ENCODE measurements at places on chromosomes 16 and 17. TPM values are rescaled to one million over a fixed set of nuclear protein-coding genes. Genes with fewer than 3 reads are reported as not detected.

- H3K27me3 ChIP-seq = no peaks in the 10 kb centered on the region
- peaks cover 6% of the 10 kb centered on the region for H3K4me1 ChIP-seq
- no peak overlapping the region for H3K4me3 ChIP-seq
- no peak for DNase-seq
- H3K27ac ChIP-seq = peak overlapping the region; percentile 84
Measured at GRCh38 chr17:28925912-28926365, 23.1 kb upstream of the DHRS13 start.

- H3K4me1 ChIP-seq = no peaks in the 10 kb centered on the region
- no peak overlapping the region for H3K27ac ChIP-seq
- no peaks in the 10 kb centered on the region for H3K36me3 ChIP-seq
- no peak for DNase-seq
Measured at GRCh38 chr16:83552228-83552627, 255.6 kb upstream of the HSBP1 start.

DNA sequence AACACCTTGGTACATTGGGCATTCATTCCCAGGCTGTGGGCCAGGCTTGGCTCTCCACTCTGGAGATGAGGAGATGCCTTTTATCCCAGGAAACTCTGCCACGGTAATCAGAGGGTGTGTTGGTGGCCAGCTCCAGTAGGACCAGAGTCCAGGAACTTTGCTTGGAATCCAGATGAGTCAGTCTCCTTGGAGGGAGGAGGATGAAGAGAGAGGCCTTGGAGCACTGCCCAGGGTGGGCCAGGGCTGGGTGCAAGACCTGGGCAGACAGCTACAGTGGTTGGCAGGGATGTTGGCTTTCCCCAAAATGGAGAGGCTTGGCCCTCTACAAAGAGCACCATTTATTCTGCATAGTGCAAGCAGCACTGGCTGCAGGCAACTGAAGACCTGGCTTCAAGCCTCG, 209.0 kb downstream of the RGS9 start:
- H3K27me3 ChIP-seq = no peaks in the 10 kb centered on the region
- no peak for DNase-seq
- no peaks in the 10 kb centered on the region for H3K4me1 ChIP-seq
- no peak overlapping the region for H3K4me3 ChIP-seq

CHST6 gene
- total RNA-seq = 7.7 TPM

- H3K27ac ChIP-seq = no peak overlapping the region
- H3K4me1 ChIP-seq = no peaks in the 10 kb centered on the region
- no peak overlapping the region for H3K4me3 ChIP-seq
- H3K36me3 ChIP-seq = peaks cover 16% of the 10 kb centered on the region
- no peaks in the 10 kb centered on the region for H3K27me3 ChIP-seq
Measured at GRCh38 chr16:74439685-74440084, 18.4 kb upstream of the CLEC18B start.

DNA sequence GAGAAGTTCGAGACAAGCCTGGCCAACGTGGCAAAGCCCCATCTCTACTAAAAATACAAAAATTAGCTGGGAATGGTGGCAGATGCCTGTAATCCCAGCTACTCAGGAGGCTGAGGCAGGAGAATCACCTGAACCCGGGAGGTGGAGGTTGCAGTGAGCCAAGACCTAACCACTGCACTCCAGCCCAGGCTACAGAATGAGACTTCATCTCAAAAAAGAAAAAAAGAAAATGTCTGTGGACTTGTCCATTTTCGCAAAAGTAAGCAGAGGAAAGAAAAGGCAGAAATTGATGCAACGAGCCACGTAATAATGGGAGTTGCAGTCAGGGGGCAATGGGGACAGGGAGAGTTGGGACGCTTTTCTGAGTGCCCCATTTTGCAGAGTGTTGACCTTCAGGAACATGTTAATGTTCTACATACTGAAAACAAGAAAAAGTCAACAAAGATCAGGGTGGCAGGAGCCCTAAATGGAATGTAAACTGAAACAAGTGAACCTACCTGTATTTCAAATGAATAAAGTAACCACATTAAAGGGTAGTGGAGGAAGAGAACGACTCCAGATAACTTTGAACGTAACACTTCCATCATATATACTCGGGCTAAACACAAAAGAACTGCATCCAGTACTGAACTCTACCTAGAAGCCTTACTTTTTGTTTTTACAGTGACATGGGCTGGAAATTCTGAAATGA, 76.4 kb downstream of the CNGB1 start:
- peaks cover 37% of the 10 kb centered on the region for H3K27me3 ChIP-seq
- peaks cover 29% of the 10 kb centered on the region for H3K4me1 ChIP-seq
- H3K27ac ChIP-seq = peak overlapping the region; percentile 79
- no peak overlapping the region for H3K4me3 ChIP-seq
- DNase-seq = no peak

- H3K36me3 ChIP-seq = no peaks in the 10 kb centered on the region
- H3K4me1 ChIP-seq = peaks cover 37% of the 10 kb centered on the region
- H3K27ac ChIP-seq = no peak overlapping the region
- H3K27me3 ChIP-seq = no peaks in the 10 kb centered on the region
- DNase-seq = no peak
- H3K4me3 ChIP-seq = no peak overlapping the region
Measured at GRCh38 chr17:66337866-66338485, 35.6 kb downstream of the PRKCA start.

TMEM231 gene
- total RNA-seq = 13.1 TPM

DNA sequence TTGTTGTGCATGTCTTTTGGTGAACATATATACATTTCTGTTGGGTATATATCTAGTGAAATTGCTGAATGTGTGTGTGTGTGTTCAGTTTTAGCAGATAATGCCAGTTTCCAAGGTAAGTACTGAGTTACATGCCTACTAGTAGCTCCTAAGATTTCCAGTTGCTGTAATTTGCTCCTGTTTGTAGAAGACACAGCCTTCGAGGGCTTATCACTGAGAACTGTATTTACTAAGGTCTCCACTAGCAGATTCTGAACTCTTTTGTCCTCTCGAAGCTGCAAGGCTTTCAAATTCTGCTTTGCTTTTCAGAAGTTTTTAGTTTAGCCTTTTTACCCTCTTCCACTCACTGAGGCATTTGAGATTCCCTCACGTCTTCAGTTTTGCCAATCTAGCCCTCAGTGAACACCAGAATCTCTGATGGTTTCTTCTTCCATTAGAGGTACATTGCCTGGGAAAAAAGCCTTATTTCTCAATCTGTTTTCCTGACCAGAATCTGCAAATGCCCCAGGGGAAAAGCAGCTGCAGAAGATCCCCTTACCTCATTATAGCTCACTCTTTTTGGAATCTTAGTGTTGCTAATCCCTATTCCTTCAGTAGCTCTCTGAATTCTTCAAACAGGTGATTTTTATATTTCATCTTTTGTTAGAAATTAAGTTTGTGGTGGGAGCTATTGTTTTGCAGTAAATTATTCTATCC, 52.9 kb downstream of the NF1 start:
- no peaks in the 10 kb centered on the region for H3K27me3 ChIP-seq
- H3K27ac ChIP-seq = peak overlapping the region; percentile 91
- DNase-seq = no peak
- H3K4me1 ChIP-seq = peaks cover 28% of the 10 kb centered on the region
- H3K4me3 ChIP-seq = peak overlapping the region; percentile 1
- H3K36me3 ChIP-seq = peaks cover 30% of the 10 kb centered on the region

GRCh38 chr16:85174871-85175723, 62.8 kb upstream of the CIBAR2 start:
- no peak overlapping the region for H3K4me3 ChIP-seq
- peaks cover 45% of the 10 kb centered on the region for H3K27me3 ChIP-seq
- H3K36me3 ChIP-seq = no peaks in the 10 kb centered on the region
- DNase-seq = no peak
- H3K4me1 ChIP-seq = peaks cover 39% of the 10 kb centered on the region

GRCh38 chr16:31262084-31262483, 2.3 kb downstream of the ITGAM start:
- H3K36me3 ChIP-seq = no peaks in the 10 kb centered on the region
- no peak overlapping the region for H3K27ac ChIP-seq
- peaks cover 5% of the 10 kb centered on the region for H3K27me3 ChIP-seq
- no peak for DNase-seq

GRCh38 chr17:14470417-14470816, 169.5 kb downstream of the HS3ST3B1 start:
- peaks cover 7% of the 10 kb centered on the region for H3K4me1 ChIP-seq
- DNase-seq = no peak
- no peak overlapping the region for H3K4me3 ChIP-seq
- no peak overlapping the region for H3K27ac ChIP-seq
- H3K36me3 ChIP-seq = no peaks in the 10 kb centered on the region

GRCh38 chr16:1351582-1352362, at the start of the genes GNPTG and TSR3:
Gene GNPTG (plus strand): TSS chr16:1351931. CDS start chr16:1351966, 35 bp downstream.
Gene TSR3 (minus strand): TSS chr16:1351878. CDS start chr16:1351804, 74 bp downstream.
- peaks cover 9% of the 10 kb centered on the region for H3K4me1 ChIP-seq
- H3K27me3 ChIP-seq = no peaks in the 10 kb centered on the region
- DNase-seq = peak; percentile 84
- H3K4me3 ChIP-seq = peak within 1 kb of the TSS; percentile 76
- peak within 1 kb of the TSS; percentile 98 for H3K27ac ChIP-seq
- H3K36me3 ChIP-seq = no peaks in the 10 kb centered on the region

NFATC3 gene
- 48.7 TPM for total RNA-seq

DNA sequence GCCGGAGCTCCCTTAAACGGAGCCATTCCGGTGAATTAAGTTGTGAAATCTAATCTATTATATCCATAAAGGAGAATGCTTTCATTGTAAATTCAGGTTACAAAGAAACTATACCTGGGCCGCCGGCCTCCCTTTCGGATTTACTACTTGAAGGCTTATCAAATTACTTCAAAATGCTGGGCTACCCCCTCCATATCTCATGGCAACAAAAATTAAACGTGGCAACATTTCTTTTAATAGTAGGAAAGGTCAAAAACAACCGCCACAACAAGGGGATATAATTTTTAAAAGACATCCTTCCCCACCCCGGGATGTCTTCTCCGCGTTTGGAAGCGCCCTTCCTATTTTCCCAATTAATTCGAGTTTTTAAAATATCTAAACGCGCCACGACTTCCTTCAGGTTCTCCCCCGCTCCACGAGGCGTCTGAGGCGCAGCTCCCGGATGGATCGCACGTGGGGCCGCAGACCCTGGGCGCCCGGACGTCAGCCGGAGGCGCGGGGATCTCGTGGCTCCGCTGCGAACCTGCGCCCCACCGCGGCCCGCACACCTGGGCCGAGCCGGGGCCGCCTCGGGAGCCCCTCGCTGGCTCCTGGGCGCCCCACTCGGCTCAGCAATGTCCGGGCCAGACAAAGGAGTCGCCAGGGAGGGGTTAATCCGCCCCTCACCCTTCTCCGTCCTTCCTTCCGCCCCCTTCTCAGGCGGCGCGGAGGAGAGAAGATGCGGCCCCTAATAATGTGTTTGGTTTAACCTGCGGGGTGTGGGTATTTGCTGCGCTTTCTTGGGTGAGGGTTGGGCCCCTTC, 47.4 kb upstream of the SLC38A10 start:
- no peaks in the 10 kb centered on the region for H3K27me3 ChIP-seq
- peak overlapping the region; percentile 99 for H3K27ac ChIP-seq
- peaks cover 25% of the 10 kb centered on the region for H3K4me1 ChIP-seq
- H3K36me3 ChIP-seq = peaks cover 16% of the 10 kb centered on the region
- DNase-seq = no peak
- peak overlapping the region; percentile 94 for H3K4me3 ChIP-seq

GRCh38 chr16:79041206-79041605, 559.3 kb downstream of the MAF start:
- H3K27ac ChIP-seq = no peak overlapping the region
- H3K4me3 ChIP-seq = no peak overlapping the region
- DNase-seq = no peak
- peaks cover 5% of the 10 kb centered on the region for H3K27me3 ChIP-seq

GRCh38 chr16:3020247-3020603, at the start of gene TNFRSF12A:
Gene TNFRSF12A (plus strand): TSS chr16:3020368. CDS start chr16:3020398, 30 bp downstream.
- peaks cover 6% of the 10 kb centered on the region for H3K36me3 ChIP-seq
- H3K27ac ChIP-seq = peak within 1 kb of the TSS; percentile 99
- peaks cover 46% of the 10 kb centered on the region for H3K4me1 ChIP-seq

NCBP3 gene
- 90.4 TPM for total RNA-seq

RBL2 gene
- 39.1 TPM for total RNA-seq

- no peaks in the 10 kb centered on the region for H3K36me3 ChIP-seq
- peaks cover 6% of the 10 kb centered on the region for H3K27me3 ChIP-seq
Measured at GRCh38 chr17:17351356-17351891, 48.3 kb downstream of the NT5M start.

GLIS2 gene
- total RNA-seq = 22.2 TPM

GRCh38 chr16:78244131-78244895, 144.9 kb downstream of the WWOX start:
- peaks cover 66% of the 10 kb centered on the region for H3K4me1 ChIP-seq
- H3K36me3 ChIP-seq = no peaks in the 10 kb centered on the region
- DNase-seq = no peak
- H3K4me3 ChIP-seq = no peak overlapping the region
- H3K27ac ChIP-seq = peak overlapping the region; percentile 97

- H3K4me3 ChIP-seq = no peak overlapping the region
- H3K4me1 ChIP-seq = no peaks in the 10 kb centered on the region
- no peak for DNase-seq
- no peak overlapping the region for H3K27ac ChIP-seq
- peaks cover 34% of the 10 kb centered on the region for H3K27me3 ChIP-seq
- H3K36me3 ChIP-seq = no peaks in the 10 kb centered on the region
Measured at GRCh38 chr17:57152967-57153528, 68.0 kb downstream of the AKAP1 start.

ZNF267 gene
- 15.3 TPM for total RNA-seq

DNA sequence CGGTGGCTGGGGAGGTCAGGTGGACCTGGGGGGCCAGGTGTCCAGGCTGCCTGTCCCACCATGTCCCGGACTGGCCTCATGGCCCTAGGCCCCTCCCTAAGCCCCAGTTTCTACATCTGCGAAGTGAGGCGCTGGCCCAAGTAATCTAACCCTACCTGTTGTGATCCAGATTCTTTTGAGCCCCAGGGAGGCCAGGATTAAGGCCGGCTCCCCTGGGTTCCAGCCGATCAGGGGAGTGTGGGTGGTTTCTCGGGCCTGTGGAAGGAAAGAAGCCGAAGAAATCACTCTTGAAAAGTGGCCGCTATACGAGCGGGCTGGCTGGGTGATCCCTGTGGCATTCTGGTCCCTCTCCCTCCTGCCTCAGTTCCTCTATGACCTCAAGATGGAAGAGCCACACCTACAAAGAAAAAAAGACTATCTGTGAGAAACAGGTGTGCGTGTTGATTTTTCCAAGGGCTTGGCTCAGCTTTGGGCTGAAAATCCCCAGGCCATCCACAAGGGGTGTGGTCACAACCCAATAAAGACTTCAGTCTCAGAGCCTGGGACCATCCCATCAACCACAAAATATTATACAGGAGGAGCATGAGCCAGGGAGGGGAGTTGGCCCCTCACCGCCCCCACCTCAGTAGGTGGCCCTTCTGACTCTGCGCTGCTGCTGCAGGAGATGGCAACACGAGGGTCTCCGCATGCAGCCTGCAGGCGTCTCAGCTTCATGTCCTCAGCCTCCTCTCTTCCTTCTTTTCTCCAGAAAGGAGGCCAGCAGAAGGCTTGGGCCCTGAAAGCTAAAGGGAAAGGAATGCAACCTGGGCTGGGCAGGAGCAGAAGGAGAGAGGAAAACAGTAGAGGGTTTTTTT, 20.3 kb downstream of the GPR142 start:
- H3K27ac ChIP-seq = no peak overlapping the region
- DNase-seq = no peak
- peaks cover 4% of the 10 kb centered on the region for H3K27me3 ChIP-seq
- H3K4me3 ChIP-seq = no peak overlapping the region
- peaks cover 11% of the 10 kb centered on the region for H3K4me1 ChIP-seq

DNA sequence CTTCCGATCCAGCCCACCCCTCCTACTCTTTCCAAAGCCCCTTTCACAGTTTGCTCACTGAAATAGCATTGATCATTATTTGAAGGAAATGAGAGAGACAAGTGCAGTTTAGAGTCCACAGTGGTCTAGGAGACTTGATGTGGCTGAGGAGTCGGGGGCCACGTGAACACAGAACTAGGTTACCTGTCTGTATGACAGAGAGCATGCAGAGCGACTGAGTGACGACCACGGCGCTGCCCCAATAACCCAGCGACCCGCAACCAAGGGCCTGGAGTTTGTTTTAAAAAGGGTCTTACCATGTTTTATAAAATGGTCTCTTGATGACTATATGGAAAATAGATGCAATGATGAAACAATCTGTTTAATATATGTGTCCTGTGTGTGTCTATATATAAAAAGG, 39.5 kb downstream of the NDEL1 start:
- DNase-seq = no peak
- peaks cover 39% of the 10 kb centered on the region for H3K36me3 ChIP-seq
- no peaks in the 10 kb centered on the region for H3K4me1 ChIP-seq

OR3A3 gene
- total RNA-seq = not detected

Measured in progenitor cell of endocrine pancreas (in vitro differentiated cells).